NCI-H748 treated with DMSO at 0.1 percent for 48 hours (cell line): ENCODE measurements at places on chromosomes 4 and X.
A peak's percentile ranks its signal among the peaks of the same experiment; 100 is the strongest.

DNA sequence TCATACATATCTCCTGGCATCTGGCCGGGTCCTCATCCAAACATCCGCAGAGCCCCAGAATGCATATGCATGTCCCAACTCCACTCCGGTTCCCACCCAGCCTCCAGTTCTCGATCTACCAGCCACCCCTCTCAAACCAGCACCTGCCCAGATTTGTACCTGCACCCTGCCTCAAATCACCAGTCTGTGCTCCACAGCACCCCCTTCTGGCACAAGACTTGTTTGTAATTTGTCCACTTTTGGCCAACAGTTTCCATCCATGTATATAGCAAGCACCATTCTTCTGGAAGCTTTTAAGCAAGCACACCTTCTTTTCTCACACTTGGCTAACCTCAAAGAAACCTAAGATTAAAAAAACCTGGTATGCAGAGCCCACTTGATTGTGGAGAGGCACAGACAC, 644.1 kb downstream of the MID1IP1 start:
- no peak for DNase-seq

- DNase-seq = no peak
These were observed 43.6 kb downstream of the BLTP1 start for GRCh38 chr4:122195718-122196117.

DNA sequence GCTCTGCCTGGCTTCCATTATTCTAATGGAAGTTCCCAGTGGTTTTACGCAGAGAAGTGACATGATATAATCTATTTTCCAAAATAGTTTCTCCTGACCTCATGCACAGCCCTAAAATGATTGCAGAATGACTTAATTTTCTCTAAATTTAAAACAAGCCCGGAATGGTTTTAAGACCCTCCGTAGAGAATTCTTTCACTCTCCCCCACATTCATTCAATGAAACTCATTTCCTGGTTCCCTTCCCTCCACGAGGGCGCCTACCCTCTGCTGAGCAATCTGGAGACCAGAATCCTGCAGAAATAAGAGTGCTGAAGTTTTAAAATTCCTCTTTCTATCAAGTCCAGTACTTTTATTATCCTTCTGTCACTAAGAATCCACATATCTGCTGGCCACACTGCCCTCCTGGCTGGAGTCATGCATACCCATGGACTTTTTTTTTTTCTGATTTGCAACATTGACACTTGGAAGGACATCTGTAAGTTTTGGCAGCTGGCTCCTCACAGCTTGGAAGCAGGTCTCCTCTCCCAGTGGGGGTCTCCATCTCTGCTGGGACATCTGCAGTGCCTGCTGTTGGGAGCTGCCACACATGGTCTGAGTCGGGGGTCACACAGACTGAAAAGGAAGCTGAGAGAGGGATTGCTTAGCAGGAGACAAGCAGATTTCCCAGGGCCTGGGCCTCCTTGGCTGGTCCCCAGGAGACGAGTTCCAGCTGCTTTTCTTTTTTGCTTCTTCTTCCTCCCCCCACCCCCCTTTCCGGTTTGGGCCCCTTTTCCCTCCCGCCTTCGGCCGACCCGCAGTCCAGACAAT, 86.1 kb downstream of the SOWAHB start:
- no peak for DNase-seq

DNA sequence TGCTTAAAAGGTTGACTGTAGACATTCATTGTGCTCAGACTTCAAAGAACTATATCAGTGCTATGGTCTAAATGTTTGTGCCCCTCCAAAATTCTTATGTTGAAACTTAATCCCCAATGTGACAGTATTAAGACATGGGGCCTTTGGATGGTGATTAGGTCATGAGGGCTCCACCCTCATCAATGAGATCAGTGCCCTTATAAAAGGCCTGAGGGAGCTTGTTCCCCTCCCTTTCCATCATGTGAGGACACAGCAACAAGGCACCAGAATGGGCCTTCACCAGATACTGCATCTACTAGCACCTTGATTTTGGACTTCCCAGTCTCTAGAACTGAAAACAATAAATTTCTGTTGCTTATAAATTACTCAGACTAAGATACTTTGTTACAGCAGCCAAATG, 28.3 kb downstream of the CLOCK start:
- no peak for DNase-seq

GRCh38 chr4:88826771-88827170, 129.1 kb upstream of the NAP1L5 start:
- no peak for DNase-seq

DNA sequence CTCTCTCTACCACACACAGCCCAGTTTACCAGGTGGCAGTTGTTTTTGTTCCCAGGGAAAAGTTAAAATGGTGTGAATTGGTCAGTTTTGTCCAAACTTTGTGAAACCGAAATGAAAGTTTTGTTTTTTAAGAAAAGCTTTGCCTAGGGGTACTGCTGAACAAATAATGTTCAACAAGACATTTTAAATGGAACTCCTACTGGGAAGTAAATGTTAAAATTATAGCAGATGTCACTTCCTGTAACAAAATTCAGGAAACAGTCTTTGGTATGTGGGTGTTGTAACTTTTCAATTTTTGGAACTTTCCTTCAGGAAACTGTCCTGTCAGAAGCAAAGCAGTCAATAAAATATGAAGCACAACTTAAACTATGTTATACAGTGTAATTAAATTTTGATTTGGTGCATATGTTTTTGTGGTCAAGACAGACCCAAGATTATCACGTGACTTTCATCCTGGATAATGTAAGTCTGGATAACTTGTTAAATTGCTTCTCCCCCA, 79.5 kb downstream of the AFF1 start:
- DNase-seq = no peak

- no peak for DNase-seq
These were observed 313.5 kb downstream of the TMA16 start for GRCh38 chr4:163808011-163808410.

DNA sequence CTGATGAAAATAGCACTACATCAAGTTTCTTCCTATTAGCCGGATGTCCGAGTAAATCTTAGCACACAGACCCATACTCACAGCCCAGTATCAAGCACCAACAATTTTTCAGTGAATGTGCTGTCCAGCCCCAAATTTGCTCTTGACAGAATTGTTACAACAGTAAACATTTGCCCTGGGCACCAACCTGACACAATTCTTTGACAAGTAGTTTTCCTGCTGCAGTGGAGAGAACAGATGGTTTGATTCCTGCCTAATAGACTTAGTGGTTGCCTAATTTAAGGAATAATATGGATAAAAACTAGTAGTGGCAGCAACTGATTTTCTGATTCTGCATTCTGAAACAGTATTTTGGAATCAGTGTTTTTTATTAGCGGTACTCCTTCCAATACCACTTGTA, 253.6 kb downstream of the SLC39A8 start:
- DNase-seq = no peak

DNA sequence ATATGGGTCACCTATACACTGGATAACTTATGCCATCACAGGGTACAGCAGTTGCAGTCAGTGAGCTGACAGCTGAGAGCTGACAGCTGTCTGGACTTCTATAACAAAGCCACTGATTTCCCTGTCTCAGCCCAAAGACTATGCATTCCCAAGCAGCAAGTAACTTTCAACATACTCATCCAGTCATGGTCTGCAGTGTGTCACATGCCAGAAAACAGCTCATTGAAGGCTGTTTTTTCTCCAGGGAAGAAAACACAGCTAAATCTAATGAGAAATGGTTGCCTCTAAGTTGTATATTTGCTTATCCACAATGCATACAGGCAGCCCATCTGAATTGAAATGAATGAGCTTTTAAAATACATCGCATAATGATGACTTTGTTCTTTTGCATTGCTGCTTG, 6.3 kb downstream of the KIAA1210 start:
- DNase-seq = no peak

DNA sequence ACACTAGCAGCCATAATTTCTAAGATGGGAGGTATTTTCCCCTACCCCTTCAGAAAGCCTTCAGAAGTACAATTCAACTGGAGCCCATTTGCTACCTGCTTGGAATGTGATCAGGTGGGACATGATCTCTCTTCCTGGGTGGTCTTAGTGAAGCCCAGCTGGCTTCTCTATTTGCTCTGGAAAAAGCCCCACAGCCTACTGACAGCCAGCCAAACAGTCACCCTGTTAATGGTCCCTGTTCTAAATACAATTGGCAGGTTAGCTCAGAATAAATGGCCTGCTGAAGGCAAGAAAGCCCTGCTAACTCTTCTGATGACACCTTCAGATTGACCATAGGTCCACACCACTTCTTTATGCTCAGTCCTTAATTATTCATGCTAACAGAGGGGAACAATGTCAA, 39.9 kb downstream of the HS6ST2 start:
- DNase-seq = no peak

GRCh38 chr4:168488869-168489274, 8.0 kb upstream of the PALLD start:
- no peak for DNase-seq

- no peak for DNase-seq
These were observed 15.7 kb upstream of the RUFY3 start for GRCh38 chr4:70706044-70706461.

- no peak for DNase-seq
These were observed 427.5 kb downstream of the BCOR start for GRCh38 chrX:39670281-39670680.

DNA sequence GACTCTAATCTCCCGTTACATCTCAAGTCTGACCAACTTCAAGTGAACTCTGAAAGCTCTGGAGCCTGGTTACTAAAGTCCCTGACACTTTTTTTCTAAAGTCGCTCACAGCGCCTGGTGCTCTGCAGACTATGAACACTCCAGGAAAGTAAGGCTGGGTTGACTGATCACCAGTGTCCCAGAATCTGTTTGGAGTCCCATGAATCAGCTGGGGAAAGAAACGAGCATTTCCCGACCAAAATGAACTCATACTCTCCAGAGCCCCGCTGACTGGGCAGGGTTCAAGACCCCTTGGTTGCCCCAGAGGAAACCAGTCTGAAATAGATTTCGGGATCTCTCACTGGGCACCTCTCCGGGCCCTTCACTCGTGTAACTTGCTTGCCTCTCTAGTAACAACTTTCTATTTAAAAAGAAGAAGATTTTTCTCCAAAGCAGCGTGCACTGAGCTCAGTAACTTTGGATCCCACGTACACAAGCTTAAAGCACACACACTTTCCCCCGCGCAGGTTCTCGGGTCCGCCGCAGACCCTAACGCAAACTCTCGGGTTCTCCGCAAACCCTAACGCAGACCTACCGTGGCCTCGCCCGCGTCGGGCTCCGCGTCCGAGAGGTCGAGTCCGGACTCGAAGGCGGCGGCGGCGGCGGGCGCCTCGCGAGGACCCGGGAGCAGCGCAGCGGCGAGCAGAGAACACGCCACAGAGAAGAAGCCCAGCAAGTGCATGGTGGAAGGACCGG, 964 bp downstream of the VEGFC start:
- DNase-seq = no peak

DNA sequence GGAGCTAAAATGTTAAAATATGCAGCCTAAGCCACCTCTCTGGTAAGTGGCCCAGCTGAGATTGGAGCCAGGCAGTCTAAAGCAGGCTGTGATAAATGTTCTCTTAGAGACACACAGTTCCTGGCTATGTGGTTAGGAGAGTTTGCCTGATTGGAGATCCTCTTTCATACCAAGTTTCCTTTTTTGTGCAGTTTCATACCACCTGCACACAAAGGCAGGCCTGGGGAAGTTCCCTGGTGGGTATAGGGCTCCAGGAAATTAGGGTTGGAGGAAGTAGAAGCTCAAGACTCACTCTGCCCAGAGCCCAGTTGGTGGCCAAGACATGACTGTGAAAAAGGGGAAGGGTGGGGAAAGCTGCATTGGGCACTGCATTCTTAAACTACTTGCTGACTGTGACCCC, 16.9 kb downstream of the CYBB start:
- DNase-seq = no peak

DNA sequence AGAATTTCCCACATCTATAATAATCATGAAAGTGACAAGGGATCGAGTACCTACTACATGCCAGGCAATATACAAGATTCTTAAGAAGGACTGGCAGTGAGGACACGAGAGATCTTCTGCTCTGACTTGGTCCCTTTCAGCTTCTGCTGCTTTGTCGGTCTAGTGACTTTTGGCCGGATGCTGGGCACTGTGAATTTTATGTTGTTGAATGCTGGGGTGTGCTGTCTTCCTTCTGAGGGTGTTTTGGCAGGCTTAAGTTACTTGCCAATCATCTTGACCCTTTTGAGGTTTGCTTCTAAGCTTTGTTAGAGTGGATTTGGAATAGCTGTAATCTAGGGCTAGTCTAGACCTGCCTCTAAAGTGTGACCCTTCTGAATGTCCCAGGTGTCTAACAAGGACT, 23.5 kb downstream of the NAT8L start:
- no peak for DNase-seq

- DNase-seq = peak; percentile 87
These were observed 168.8 kb upstream of the HS3ST1 start for GRCh38 chr4:11597506-11597905.

DNA sequence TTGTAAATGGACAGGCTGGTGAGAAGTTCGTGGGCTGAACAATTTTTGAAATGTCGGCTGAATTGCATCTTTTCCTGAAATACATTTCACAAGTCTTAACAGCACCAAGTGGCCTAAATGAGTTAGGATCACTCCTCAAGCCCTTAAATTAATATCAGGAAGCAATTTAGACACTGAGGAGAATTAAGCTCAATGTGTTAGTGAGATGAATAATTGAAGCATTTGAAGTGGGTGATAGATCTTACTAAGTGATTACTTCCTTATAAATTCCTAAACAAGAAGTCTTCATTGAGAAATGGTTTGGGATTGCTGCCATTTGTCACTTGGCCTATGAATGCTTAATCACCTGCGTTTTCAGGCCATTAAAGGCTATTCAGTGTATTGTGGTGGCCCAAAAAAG, 116.8 kb downstream of the NAA11 start:
- DNase-seq = no peak

- no peak for DNase-seq
These were observed 68.4 kb downstream of the RAPGEF2 start for GRCh38 chr4:159171287-159171686.

DNA sequence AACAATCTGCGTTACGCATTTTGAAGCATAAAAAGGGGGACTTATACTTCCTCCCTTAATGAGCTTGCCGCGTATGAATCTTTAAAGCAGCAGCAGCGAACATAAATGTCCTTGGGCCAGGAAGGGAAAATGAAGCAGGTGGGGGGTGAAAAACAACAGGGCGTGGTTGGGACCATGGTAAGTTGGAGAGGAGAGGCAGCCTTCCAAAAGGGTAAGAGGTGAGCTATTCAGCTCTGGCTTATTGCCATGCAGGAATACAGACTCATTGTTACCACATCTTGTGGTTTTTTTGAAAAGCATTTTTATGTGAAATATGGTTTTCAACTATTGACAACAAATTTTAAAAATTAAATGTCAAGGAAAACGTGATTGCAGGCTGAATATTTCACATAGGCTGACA, 710.7 kb upstream of the FAM241A start:
- no peak for DNase-seq

DNA sequence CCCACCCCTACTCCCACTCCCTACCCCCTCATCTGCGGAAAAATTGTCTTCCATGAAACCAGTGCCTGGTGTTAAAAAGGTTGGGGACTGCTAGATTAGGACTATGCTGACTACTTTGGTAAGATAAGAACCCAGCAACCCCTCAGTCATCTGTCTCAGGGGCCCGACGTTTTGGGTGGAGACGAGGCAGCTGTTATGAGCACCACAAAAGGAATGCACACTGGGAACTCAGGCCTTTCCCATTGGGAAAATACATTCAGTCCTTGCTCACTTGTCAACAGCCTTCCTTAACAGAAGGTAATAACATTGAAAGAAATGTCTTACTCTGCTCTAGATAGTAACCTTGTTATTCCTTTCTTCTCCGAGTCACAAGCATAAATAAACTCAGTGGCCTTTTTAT, 310.8 kb downstream of the AFF2 start:
- no peak for DNase-seq

GRCh38 chr4:105509291-105509690, 35.4 kb upstream of the PPA2 start:
- DNase-seq = no peak

GRCh38 chrX:19334945-19335626, 8.6 kb upstream of the PDHA1 start:
- DNase-seq = peak; percentile 18
